HuH-7.5 (cell line): ENCODE measurements at places on chromosomes 16 and 17.
A peak's percentile ranks its signal among the peaks of the same experiment; 100 is the strongest.

GRCh38 chr16:56102906-56103305 is 88.4 kb upstream of the GNAO1 start:
- no peak for DNase-seq

DNA sequence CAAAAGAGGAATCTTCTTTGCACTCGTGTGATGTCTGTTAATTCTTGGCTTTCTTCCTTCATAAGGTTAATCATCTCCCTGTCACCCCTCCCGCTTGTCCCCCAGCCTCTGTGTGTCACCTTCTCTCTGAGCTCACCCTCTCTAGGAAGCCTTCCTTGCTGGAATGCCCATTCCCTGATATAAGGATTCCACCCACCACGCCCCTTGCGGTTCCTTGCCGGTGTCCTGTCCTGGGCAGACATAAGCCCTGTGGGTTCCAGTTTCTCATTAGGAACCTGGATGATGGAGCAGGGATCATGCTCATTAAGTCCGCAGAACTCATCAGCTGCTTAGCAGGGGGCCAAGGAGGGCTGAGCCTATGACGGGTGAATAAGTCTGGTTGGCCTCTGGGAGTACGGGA is 559.3 kb downstream of the MAF start:
- DNase-seq: no peak

DNA sequence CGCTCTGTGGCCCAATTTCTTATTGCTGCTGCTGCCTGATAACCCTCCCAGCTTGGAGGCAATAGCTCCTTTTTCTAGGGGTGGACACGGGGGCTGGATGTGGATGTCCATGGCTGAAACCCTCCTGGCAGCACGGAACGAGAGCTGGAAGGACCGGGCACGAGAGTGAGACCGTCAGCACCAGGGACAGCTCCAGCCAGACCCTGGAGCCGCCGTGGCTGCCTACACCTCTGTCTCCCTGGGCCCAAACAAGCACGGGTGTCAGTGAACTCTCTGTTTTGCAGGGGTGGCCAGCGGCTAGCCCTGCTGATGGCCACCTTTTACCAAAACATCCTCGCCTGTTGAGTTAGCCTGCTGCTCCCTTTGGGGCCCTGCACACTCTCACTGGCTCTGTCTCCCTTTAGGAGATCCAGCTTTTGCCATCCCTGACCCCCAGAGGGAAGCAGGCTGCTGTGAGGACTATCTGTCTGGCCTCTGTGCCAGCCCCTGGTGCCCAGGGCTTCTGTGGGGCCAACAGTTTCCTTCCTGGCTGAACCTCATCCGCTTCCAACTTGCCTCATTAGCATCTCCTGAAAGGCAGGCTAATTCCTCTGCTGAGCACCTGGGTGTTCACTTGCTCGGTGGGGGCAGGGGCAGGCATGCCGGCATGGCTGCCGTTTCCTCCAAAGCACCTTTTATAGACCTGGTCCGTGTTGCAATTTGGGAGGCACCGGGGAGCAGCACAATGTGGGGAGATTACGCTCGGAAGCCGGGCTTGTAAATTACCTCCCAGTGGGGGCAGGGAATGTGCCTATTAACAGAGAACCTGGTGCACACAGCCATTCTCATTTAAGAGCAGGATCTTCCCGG is 118.1 kb downstream of the ENGASE start:
- peak; percentile 76 for DNase-seq

- DNase-seq: no peak
Measured at GRCh38 chr17:73280191-73280590, 18.5 kb upstream of the CPSF4L start.

DNA sequence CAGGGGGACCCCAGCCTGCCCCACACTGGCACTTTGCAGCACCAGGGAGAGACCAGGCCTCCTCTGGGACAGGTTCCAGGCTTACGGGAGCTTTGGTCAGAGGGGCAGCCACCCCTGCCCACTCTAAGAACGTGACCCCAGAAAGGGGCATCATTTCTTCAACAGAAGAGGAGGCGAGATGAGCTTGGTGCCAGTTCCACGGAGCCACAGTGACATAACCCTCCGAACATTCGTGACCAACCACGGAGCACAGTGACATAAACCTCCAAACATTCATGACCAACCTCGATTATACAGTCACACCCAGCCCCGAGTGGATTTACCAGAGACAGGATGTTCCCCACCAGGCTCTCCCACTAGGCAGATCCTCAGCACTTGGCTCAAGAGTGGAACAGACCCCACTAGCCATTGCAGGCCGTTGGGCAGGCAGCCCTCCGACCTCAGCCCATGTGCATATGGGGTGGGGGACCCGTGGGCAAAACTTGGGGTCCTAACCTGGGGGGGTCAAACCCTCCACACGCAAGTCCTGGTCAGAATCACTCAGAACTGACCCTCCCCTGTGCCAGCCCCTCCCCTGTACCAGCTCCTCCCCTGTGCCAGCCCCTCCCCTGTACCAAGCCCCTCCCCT is 112.9 kb downstream of the METRNL start:
- DNase-seq: no peak

DNA sequence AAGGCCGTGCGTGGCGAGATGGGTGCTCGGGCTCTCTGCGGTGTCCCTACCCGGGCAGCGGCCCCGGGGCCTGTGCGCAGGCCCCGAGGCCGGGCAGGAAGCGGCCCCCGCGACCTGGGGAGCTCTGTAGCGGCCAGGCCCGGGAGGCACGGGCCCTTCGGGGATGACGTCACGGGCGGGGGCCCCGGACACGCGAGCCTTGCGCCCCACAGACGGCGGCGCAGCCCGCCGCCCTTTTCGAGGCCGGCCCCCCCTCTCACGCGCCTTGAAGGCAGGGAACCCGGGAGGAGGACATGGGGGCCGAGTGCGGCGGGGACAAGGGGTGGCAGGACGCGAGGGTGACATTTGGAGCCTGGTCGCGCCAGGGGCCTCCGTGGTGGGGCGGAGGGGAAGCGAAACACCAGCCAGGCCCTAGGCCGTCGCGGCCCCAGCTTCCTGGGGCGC is 1.1 kb downstream of the RAI1 start:
- no peak for DNase-seq

GRCh38 chr17:55925440-55925839 is 174.6 kb downstream of the PCTP start:
- DNase-seq: no peak

- DNase-seq: no peak
Measured at GRCh38 chr16:777826-778225, 10.4 kb downstream of the RPUSD1 start.

- DNase-seq: no peak
Measured at GRCh38 chr17:10127819-10128425, 70.5 kb downstream of the GAS7 start.

DNA sequence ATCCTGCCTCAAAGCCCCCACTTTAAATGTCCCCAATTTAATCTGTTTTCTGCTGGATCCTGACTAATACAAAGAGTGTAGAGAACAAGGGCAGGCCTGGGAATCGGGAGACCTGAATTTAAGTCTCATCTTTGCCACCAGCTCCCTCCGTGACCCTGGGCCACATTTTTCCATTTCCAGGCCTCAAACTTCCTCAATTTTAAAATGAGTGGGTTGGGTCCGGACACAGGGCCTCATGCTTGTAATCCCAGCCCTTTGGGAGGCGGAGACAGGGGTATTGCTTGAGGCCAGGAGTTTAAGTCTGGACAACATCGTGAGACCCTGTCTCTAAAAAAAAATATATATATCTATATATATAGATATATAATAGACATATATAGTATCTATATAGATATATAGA is 61.4 kb downstream of the SRL start:
- DNase-seq: no peak

- no peak for DNase-seq
Measured at GRCh38 chr16:12901204-12901596, 198 bp upstream of the SHISA9 start.

DNA sequence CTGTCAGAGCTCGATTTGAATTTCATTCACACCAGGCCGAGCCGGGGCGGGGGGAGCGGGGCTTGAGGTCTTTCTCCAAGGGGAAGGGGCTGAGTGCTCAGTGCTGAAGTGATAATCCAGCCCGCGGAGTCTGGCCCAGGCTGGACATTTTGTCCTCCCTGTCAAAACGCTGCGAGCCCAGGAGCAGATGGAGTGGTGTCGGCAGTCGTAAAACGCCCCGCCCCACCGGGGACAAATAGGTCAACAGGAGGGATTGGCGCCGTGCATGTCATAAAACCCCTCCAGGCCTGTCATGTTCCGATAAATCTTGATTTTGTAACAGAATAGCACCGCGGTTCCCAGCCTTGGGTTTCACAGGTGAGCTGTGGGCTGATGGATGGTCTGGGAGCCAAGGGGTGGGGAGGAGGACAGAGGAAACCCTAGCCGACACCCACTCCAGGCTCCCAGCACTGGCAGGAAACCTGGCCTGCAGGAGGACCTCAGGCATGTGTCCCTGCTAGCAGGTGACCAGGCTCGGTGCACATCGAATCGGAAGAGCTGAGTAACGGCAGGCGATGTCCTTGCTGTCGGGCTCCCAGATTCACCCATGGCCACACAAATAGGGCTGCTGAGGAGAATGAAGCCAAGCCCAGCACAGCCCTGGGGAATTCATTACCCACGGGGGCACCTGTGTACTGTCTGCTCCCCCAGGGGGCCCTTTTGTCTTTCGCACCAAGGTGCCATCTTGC is 341.4 kb downstream of the FOXL1 start:
- DNase-seq: no peak

DNA sequence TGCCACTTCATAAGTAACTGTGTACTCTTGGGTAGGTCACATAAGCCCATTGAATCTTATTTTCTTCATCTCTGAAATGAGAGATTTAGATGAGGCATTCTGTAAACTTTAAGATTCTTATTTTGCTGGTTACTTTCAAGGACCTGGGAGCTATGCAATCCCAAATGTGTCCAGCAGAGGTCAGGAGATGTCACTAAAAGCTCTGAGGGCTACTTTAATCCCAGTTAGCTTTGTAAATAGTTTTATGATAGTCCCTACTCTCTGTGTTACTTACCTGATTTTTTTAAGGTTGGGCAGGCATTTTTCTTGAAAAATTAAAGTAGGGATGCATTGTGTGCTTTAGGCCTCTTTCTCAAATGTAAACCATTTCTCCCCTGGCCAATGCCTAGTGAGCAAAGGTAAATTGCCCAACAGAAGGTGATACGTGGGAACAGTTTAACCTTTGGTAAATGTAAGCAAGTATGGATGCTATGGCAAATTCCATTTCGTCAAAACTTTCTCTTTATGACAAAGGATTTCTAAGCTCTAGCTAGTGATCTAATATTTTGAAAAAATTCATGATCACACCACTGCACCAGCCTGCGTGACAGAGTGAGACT is 57.1 kb upstream of the WSB1 start:
- DNase-seq: peak; percentile 31

- no peak for DNase-seq
Measured at GRCh38 chr17:8392674-8393469, 4.8 kb downstream of the RNF222 start.

DNA sequence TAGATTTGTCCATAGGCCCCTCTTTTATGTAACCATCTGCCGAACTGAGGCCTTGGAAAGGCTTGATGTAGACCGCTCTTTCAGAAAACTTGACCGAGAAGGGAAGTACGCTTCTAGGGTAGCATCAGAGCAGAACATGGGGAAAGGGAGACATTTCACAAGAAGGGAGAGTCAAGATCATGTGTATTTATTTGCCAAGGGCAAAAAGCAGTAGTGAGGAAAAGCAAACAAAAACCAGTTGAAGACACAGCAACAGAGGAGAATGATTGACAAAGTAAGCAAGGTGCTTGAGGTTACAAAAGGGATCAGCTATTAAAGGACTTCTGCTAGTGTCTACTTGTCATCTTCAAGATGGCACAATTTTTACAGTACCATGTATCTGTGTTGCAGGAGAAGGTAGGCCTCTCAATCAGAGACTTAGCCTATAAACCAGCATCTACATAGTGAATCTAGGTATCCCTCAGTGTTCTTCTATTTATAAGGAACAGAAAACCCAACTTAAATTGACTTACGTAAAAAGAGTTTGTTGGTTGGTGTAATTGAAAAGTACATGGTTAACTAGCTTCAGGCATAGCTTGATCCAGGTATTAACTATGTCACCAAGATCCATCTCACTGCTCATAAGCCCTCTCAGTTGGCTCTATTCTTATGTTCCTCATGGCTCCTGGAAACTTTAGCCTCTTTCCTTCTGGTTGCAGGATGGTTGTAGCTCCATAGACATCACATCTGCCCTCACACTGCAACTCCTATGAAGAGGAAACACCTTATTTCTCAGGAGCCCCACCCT is 288.4 kb downstream of the IRX3 start:
- DNase-seq: no peak

GRCh38 chr16:81592353-81592866 is 147.8 kb downstream of the CMIP start:
- no peak for DNase-seq

GRCh38 chr17:41617698-41618097 is 5.1 kb upstream of the KRT16 start:
- DNase-seq: no peak

- DNase-seq: no peak
Measured at GRCh38 chr16:48184681-48185080, 28.9 kb upstream of the ABCC12 start.

DNA sequence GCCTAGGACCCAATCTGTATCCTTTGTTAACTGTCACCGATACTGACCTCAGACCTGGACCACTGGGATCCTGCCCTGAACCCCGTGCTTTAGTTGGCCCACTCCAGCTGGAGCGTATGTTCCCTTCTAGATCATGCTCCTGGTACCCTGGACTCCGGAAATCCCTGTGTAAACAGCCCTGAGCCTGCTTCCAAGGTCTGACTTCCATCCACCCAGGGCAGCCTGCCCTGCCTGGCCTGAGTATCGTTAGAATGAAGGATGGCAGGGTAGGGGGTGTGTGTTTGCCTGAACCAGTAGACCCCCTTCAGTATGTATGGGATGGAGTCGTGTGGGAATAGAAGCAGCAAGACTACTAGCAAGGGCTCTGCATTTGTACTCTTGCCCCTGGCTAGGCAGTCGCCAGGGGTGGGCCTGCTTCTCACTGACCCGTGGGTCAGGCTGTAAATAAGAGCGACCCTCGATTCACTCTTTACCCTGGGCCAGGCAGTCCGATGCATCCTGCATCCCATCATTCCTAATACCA is 691 bp upstream of the TMEM98 start:
- DNase-seq: peak; percentile 40

DNA sequence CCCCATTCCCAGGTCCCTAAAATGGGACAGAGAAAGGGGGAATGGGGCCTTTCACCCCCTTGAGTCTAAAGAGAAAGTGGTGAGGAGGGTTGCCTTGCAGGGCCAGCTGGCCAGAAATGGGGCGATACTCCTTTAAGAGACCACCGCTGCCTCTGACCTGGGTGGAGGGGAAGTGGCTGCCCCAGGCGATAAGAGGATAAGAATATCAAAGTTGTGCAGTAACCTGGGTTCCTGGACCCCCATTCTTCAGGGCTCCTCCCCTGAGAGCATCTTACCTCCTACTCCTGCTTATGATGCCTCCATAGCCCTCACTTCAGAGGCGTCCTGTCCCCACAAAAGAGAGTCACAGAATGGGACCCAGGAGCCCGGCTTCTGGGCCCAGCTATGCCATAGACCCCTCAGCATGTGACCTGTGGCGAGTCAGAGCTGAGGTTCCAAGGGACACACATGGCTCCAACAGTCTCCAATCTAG is 5.2 kb upstream of the TSPOAP1 start:
- DNase-seq: no peak
